Fibroblast of skin of abdomen (primary cell): ENCODE measurements at places on chromosomes 2 and 18.

GRCh38 chr2:30206461-30207430 is 24.6 kb upstream of the LBH start:
- no peak for DNase-seq

DNA sequence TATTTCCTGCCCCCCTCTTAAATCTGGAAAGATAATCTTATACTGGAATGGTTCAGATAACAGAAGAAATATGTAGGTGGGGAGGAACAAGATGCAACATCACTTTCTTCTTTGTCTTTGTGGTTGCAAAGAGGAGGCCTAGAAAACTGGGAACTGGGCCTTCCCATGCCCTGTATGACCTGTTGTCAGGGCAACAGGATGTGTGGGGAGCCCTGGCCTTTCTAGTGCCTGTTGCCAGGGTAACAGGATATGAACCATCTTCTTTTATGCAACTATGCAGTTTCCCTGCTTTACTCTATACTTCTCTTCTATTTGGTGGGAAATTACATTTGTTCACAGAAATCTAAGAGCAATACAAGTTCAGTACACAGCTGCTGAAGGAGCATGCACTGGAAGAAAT is 79.8 kb upstream of the PDE1A start:
- DNase-seq: peak; percentile 13

DNA sequence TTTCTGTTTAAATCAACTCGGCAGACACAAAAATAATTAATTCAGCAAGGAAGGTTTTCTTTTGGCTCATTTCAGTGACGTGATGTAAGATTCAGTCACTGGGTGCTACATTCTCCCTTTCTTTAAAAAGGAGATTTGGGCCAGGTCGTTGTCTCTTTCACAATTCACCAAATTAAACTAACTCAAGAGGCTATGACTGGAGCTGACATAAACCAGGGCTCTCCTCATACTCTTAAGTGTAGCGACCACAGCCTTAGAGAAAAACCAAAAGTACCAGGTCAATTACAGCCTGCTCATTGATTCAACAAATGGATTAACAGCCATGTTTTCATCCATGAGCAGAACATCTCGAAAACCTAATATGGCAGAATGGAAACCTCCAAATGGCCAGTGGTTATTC is 85.7 kb downstream of the PAX3 start:
- DNase-seq: no peak

- DNase-seq: no peak
Observed at GRCh38 chr18:59518705-59519104, 159.6 kb upstream of the LMAN1 start.

GRCh38 chr18:54387631-54388030 is 29.9 kb downstream of the C18orf54 start:
- DNase-seq: no peak

DNA sequence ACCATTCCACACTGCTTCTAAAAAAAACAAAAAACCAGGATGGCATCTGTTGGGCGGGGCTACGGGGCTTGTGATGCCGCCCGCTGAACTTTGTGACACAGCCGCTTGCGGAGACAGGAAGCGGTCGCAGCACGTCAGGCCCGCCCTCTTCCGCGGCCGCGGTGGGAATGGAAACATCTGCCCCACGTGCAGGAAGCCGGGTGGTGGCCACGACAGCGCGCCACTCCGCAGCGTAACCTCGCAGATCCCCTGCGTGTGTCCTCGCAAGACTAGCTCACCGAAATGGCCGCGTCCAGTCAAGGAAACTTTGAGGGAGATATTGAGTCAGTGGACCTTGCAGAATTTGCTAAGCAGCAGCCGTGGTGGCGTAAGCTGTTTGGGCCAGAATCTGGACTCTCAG is 168.5 kb downstream of the SUCLG1 start:
- no peak for DNase-seq

DNA sequence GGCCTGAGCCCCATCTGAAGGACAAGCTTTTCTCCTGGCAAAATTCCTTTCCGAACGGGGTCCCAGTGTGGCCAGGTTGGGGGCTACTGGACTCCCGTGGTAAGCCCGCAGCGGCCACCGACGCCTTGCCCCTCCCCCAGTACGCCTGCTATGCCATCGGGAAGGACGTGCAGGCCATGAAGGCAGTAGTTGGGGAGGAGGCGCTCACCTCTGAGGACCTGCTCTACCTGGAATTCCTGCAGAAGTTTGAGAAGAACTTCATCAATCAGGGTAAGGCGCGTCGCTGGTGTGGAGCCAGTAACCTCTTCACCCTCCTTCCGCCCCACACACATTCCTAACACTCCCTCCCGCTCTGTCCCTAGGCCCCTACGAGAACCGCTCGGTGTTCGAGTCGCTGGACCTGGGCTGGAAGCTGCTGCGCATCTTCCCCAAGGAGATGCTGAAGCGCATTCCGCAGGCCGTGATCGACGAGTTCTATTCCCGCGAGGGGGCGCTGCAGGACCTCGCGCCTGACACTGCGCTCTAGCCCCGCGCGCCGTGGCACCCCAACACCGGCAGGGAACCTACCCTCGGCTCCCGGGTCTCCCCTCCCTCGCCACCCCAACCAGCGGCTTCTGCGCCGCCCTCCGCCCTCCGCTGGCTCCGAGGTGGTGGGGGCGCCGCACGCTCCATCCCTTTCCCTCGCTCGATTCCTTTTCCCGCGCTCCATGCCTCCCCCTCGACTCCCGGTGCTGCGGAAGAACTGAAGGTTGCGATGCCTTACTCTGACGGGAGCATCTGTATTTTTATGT is 13.6 kb upstream of the ANKRD53 start:
- peak; percentile 53 for DNase-seq

DNA sequence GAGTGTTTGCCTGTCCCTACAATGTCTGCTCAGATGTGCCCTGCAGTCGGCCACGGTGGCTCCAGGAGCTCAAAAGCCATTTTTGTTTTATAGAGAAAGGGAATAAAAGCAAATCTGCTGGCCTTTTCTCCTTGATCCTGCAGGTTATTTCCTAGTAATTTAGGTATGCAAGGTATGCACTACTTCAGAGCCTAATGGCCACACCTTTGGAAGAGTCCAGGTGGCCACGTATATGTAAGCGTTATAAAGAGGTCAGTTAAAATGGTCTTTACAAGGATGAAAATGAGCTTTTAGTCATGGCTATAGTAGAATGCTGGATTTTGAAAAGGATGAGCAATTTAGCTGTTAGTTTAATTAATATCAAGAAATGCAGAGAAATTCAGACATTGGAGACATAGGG is 81.7 kb downstream of the ARHGEF33 start:
- no peak for DNase-seq

DNA sequence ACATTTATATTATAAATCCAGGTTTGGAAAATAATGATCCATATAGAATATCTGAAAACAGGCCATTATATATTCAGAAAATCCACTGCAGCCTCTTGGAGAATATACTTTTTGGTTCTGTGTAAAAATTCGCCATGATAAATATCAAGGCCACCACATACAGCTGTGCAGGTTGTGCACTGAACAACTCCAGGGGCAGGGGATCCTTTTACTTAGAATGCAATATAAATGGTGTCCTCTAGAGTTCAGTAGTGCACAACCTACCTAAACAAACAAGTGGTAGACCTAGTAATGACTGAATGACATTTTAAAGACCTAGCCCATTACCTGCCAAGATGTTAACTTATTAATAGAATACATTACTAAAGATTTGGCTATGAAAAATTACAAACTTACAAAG is 22.4 kb downstream of the MOGAT1 start:
- DNase-seq: peak; percentile 11

- peak; percentile 86 for DNase-seq
Observed at GRCh38 chr2:162233197-162233596, 10.0 kb downstream of the FAP start.

GRCh38 chr18:2485983-2486382 is 85.3 kb downstream of the METTL4 start:
- DNase-seq: no peak

- DNase-seq: no peak
Observed at GRCh38 chr2:74739129-74739528, 85.1 kb downstream of the SEMA4F start.

- peak; percentile 24 for DNase-seq
Observed at GRCh38 chr2:142037744-142038143, 93.1 kb downstream of the LRP1B start.

- no peak for DNase-seq
Observed at GRCh38 chr18:77069482-77069881, 63.1 kb downstream of the MBP start.

- no peak for DNase-seq
Observed at GRCh38 chr2:2320486-2321199, 10.4 kb downstream of the MYT1L start.

DNA sequence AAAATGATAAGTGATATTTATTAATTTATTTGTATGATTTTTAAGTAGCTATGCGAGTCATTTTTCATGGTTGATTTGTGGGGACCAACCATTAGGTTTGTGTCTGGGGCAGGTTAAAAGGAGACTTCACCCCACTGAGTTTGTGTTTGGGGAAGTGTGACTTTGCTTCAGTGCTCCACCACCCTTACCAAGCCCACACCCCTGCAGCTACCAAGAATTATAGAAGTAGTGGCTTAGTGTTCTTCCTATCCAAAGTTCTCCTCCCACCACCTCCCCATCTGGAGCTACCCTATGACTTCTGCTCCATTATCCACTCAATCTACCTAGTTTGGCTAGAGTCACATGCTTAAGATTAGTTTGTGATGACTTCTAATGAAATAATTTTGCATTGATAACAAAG is 182.1 kb upstream of the ZEB2 start:
- DNase-seq: no peak

DNA sequence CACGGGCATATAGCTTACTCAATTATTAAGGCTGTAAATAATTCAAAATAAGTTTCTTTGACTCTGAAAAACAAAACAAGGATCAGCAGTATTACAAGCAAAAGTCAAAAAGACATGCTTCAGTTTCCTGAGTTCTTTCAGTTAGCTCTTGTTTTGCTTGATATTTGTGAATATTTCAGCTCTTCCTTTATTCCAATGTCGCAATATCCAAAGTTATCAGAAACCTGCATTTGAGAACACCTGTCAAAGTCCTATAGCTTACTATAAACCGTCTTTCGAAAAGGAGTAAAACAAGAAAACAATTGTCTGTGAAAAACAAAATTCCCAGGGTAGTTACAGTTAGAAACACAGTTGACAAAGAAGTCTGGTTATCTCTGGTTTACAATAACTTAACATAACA is 14.7 kb downstream of the CYP27A1 start:
- DNase-seq: no peak

GRCh38 chr18:12032786-12033642 is 51.7 kb downstream of the IMPA2 start:
- DNase-seq: peak; percentile 82

- no peak for DNase-seq
Observed at GRCh38 chr18:12840382-12840781, 43.7 kb downstream of the PTPN2 start.

DNA sequence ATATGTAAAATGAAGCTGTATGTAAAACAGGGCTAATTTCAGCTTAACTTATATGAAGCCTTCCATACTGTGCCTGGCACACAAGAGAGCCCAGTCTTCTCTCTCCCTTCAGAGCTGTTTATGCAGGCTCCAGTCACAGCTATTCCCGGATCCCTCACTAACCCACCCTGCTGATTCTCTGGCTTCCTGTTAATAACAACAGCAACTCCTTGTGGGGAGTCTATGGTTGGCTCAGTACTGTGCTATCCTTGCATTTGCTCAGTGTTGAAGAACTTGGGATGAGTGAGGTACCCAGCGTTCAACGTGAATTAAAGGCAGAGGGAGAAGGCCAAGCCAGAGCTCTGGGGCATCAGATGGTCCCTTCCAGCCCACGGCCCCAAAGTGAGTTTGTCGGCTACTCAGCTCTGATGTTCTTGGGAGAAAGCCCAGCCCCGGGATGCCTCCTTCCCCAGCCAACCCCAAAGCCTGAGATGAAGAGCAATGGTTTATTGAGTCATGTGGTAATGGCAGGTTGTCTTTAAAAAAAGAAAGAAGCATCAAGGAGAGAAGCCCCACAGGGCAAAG is 43.2 kb downstream of the PSD4 start:
- no peak for DNase-seq

GRCh38 chr18:6486764-6487426 is 72.2 kb upstream of the L3MBTL4 start:
- DNase-seq: no peak

GRCh38 chr2:159071190-159071915 is 102.9 kb downstream of the TANC1 start:
- DNase-seq: peak; percentile 86

DNA sequence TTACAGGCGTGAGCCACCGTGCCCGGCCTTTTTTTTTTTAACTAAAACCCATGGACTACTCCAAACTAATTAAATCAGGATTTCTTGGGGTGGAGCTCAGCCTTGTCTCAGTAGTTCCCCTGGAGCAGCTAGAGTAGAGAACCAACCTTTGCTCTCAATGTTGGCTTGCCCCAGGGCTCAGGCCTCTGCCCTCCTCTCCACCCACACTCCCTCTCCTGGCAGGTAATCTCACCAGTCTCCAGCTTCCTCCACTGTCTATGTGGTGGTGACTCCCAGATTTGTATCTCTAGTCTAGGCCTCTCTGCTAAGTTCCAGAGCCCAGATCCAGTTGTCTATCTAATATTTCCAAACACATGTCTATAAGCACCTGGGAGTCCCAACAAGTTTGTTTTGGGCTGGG is 9.6 kb upstream of the MTA3 start:
- no peak for DNase-seq

- no peak for DNase-seq
Observed at GRCh38 chr2:9778012-9778411, 65.3 kb upstream of the TAF1B start.

DNA sequence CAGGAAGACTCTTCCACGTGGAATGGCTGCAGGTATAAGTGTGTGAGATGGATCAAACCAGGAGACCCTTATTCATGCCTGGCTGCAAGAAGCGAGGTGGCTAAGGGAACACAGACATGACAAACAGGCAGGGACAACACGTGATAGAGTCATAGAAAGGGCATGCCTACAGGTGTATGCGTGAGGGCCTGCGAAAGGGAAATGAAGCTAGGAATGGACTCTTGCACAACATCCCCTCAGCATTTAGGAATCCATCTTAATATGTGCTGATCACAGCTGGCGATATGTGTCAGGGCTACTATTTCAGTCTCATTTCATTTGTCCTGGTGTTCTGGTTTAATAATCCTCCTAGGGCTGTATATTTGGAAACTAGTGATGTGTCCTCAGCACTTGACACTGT is 291.2 kb downstream of the MYT1L start:
- no peak for DNase-seq

GRCh38 chr2:231088754-231089153 is 32.1 kb downstream of the PSMD1 start:
- no peak for DNase-seq

DNA sequence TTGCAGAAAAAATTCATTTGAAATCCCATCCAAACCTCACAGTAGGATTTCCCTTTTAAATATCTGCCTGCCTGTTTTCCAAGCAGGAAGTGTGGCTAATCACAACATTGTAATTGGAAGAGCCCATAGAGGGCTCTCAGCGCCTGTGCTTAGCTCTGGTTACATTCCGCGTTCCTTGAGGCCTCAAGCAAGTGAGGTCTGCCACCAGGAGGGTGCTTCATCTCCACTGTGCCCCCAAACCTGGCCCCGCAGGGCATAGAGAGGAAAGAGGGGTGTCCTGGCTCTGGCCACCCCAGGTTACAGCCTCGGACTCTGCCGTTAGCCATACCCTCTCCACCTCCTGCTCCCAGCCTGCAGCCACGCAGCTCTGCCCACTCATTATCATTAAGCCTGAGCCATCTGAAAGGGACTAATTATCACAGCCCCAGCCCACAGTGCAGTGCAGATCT is 214.8 kb downstream of the SP3 start:
- peak; percentile 49 for DNase-seq

GRCh38 chr18:24000613-24001490 is 13.7 kb upstream of the TTC39C start:
- DNase-seq: no peak
